ENCODE measurements at places on chromosomes 1 and 21. TPM values are rescaled to one million over a fixed set of nuclear protein-coding genes. Genes with fewer than 3 reads are reported as not detected.

OR2T27 gene
- not detected for total RNA-seq

DNA sequence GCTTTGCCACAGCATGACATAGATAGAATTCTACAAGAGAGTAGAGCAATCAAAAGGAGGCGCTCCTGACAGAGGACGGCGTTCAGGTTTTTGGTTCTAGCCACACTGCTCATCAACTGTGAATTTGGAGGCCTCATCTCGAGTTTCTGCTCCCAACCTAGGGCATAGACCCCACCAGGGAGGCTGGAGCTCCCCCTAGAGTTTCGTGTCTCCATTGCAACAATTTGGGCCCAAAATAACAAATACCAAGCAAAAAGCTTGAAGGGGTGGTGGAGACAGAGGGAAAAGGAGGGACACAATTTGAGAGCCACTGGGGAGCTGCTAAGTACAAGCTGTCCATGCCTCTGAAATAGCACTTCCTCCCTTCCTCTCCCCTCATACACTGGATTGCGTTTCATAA lies 297.0 kb downstream of the GPATCH2 start:
- no peaks in the 10 kb centered on the region for H3K27me3 ChIP-seq
- H3K27ac ChIP-seq: no peak overlapping the region
- peaks cover 1% of the 10 kb centered on the region for H3K4me1 ChIP-seq
- H3K36me3 ChIP-seq: no peaks in the 10 kb centered on the region

- peaks cover 75% of the 10 kb centered on the region for H3K36me3 ChIP-seq
- DNase-seq: peak; percentile 24
- no peak overlapping the region for H3K4me3 ChIP-seq
- no peaks in the 10 kb centered on the region for H3K27me3 ChIP-seq
Observed at GRCh38 chr21:46253610-46254124, 25.1 kb upstream of the LSS start.

JAM2 gene
- total RNA-seq: 0.83 TPM

KCNN3 gene
- not detected for total RNA-seq

- DNase-seq: no peak
- H3K36me3 ChIP-seq: no peaks in the 10 kb centered on the region
- H3K27me3 ChIP-seq: peaks cover 19% of the 10 kb centered on the region
- peak overlapping the region; percentile 37 for H3K4me3 ChIP-seq
- H3K27ac ChIP-seq: no peak overlapping the region
Observed at GRCh38 chr1:226223786-226224244, 351 bp downstream of the MIXL1 start.

- H3K27ac ChIP-seq: no peak overlapping the region
- DNase-seq: no peak
- H3K4me1 ChIP-seq: no peaks in the 10 kb centered on the region
- no peak overlapping the region for H3K4me3 ChIP-seq
- H3K36me3 ChIP-seq: no peaks in the 10 kb centered on the region
Observed at GRCh38 chr1:101484689-101485338, 248.0 kb downstream of the S1PR1 start.

GRCh38 chr1:109849655-109850054 lies 61.0 kb upstream of the CSF1 start:
- no peak for DNase-seq
- no peak overlapping the region for H3K27ac ChIP-seq
- H3K36me3 ChIP-seq: no peaks in the 10 kb centered on the region
- no peak overlapping the region for H3K4me3 ChIP-seq

DNA sequence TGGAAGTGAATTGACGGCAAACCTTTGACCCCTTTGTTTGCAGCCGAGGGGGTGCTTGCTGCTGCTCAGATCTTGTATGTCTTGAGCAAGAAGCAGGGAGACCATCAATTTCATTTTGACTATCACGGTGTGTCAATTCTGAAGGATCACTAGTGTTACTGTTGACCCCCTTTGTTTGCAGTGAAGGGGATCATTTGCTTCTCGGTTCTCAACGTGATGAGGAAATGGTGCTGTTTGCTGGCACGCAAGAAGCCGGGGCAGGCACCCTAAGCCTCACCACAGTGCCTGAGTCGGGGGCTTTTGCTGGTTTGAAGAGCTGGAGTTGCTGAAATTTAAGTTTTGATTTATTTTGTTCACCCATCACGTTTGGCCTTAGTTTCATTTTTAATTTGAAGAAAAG lies 7.5 kb downstream of the RBM15 start:
- H3K36me3 ChIP-seq: peaks cover 14% of the 10 kb centered on the region
- H3K4me3 ChIP-seq: no peak overlapping the region
- H3K27ac ChIP-seq: peak overlapping the region; percentile 55
- no peaks in the 10 kb centered on the region for H3K27me3 ChIP-seq

DNA sequence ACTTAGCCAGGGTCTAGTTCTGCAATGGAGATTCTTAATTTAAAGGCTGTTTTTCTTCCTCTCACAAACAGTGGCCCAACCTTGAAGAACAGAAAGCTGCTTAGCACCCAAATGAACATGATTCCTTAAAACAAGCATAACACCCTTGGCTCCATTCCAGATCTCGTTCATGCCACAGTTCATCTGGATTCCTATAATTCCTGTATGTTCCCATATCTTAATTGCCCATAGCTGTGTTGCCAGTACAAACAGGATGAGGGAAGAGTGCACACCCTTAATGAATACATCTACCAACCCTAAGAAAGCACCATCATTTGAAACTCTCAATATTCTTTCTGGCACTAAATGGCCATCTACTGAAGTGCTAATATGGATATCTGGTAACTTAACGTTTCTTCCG lies 45.5 kb downstream of the TGFB2 start:
- H3K4me3 ChIP-seq: no peak overlapping the region
- peaks cover 2% of the 10 kb centered on the region for H3K4me1 ChIP-seq
- no peaks in the 10 kb centered on the region for H3K36me3 ChIP-seq
- H3K27ac ChIP-seq: no peak overlapping the region
- H3K27me3 ChIP-seq: no peaks in the 10 kb centered on the region

- no peak for DNase-seq
- H3K27me3 ChIP-seq: no peaks in the 10 kb centered on the region
- H3K36me3 ChIP-seq: no peaks in the 10 kb centered on the region
- no peak overlapping the region for H3K4me3 ChIP-seq
- no peak overlapping the region for H3K27ac ChIP-seq
Observed at GRCh38 chr1:55530749-55531478, 315.8 kb upstream of the USP24 start.

SIM2 gene
- total RNA-seq: 1.9 TPM

DNA sequence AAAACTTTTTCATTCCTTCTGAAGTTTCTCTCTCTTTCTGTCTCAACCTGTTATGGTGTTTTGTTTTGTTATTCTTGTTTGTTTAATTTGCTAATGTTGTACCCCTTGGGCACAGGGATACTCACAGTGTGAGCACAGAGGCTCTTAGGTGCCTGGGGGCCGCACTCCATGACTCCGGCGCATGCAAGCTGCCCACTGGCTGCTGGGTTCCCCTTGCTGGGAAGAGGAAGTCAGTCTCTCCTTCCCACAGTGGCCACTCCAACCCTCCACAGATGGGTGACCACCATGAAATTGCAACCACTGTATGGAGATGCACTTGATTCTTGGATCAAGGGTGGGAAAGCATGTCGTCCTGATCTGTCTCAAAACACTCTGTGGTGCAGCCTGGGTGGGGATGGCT lies 4.6 kb upstream of the CD1A start:
- H3K4me1 ChIP-seq: no peaks in the 10 kb centered on the region
- no peak for DNase-seq
- H3K27me3 ChIP-seq: no peaks in the 10 kb centered on the region
- H3K27ac ChIP-seq: no peak overlapping the region
- H3K36me3 ChIP-seq: no peaks in the 10 kb centered on the region

DNA sequence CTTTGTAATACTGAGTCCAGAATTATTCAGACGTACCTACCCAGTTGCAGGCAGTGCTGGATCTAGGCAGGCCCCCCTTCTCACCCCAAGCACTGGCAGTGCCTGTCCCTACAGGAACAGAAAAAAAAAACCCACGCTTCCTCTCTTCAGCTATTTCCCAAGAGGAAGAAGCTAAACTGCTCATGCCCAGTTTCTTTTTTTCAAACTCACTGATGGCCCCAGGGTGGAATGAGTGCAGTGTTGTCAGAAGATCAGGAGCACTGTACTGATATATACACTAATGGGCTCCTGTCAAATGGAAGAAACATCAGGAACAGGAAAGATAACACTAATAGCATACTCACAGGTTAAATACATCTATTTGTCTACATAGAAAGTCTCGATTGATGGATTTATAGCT lies 28.2 kb upstream of the DOCK7 start:
- H3K27ac ChIP-seq: no peak overlapping the region
- H3K27me3 ChIP-seq: no peaks in the 10 kb centered on the region
- H3K36me3 ChIP-seq: no peaks in the 10 kb centered on the region
- H3K4me1 ChIP-seq: no peaks in the 10 kb centered on the region
- no peak for DNase-seq
- no peak overlapping the region for H3K4me3 ChIP-seq

- no peaks in the 10 kb centered on the region for H3K27me3 ChIP-seq
- 0 out of 2 replicates have a peak, but pooled peaks cover 1% of the 10 kb centered on the region for H3K36me3 ChIP-seq
- H3K4me1 ChIP-seq: peaks cover 55% of the 10 kb centered on the region
- peak overlapping the region; percentile 68 for H3K27ac ChIP-seq
- no peak for DNase-seq
Observed at GRCh38 chr1:18942340-18942739, 14.1 kb downstream of the IFFO2 start.

NMNAT2 gene
- 0.56 TPM for total RNA-seq

NBPF4 gene
- total RNA-seq: not detected

C2CD4D gene
- not detected for total RNA-seq

SMYD3 gene
- total RNA-seq: 32.5 TPM

GRCh38 chr21:35711661-35712060 lies 348.7 kb downstream of the SETD4 start:
- H3K27ac ChIP-seq: no peak overlapping the region
- no peaks in the 10 kb centered on the region for H3K4me1 ChIP-seq
- no peaks in the 10 kb centered on the region for H3K36me3 ChIP-seq
- H3K27me3 ChIP-seq: peaks cover 29% of the 10 kb centered on the region

DNA sequence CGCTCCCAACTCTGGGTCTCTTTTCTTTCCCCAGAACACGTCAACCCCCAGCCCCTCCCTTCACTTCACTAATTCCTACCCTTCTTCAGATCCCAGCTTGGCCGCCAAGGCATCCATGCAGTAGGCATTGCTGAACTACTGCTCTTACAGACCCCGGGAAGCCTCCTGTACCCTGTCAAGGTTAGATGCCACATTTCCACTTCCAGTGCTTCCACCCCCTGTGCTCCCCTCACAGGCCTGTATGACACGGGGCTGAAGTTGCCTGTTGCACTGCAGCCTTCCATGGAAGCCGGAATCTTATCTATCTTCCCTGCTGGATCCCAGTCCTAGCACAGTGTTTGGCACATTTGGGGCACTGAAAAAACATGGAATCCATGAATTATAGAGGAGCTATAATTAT lies 99.0 kb upstream of the SOD1 start:
- H3K27me3 ChIP-seq: peaks cover 35% of the 10 kb centered on the region
- no peak overlapping the region for H3K27ac ChIP-seq
- no peak for DNase-seq
- no peaks in the 10 kb centered on the region for H3K4me1 ChIP-seq
- H3K36me3 ChIP-seq: no peaks in the 10 kb centered on the region

- H3K27ac ChIP-seq: no peak overlapping the region
- no peaks in the 10 kb centered on the region for H3K27me3 ChIP-seq
- no peaks in the 10 kb centered on the region for H3K36me3 ChIP-seq
- no peak overlapping the region for H3K4me3 ChIP-seq
Observed at GRCh38 chr1:218752126-218752525, 407.0 kb downstream of the TGFB2 start.

DNA sequence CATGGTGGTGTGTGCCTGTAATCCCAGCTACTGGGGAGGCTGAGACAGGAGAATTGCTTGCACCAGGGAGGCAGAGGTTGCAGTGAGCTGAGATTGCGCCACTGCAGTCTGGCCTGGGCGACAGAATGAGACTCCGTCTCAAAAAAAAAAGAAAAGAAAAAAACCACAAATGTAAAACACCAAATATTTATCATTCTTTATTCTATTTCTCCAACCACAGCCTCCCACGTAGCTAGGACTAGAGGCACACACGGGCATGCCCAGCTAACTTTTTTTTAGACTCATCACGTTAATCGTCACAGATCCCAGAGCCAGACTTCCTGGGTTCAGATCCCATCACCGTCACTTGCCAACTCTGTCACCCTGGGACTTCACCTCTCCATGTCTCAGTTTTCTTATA lies 13.5 kb downstream of the DNAJC16 start:
- peaks cover 6% of the 10 kb centered on the region for H3K4me1 ChIP-seq
- no peaks in the 10 kb centered on the region for H3K27me3 ChIP-seq
- no peak overlapping the region for H3K27ac ChIP-seq
- H3K36me3 ChIP-seq: peaks cover 38% of the 10 kb centered on the region

GRCh38 chr1:108034396-108034795 lies 69.4 kb upstream of the VAV3 start:
- no peak overlapping the region for H3K27ac ChIP-seq
- no peaks in the 10 kb centered on the region for H3K36me3 ChIP-seq
- no peaks in the 10 kb centered on the region for H3K27me3 ChIP-seq
- DNase-seq: no peak
- no peaks in the 10 kb centered on the region for H3K4me1 ChIP-seq

PTGER3 gene
- total RNA-seq: under 0.01 TPM

GRCh38 chr1:168136709-168137514 lies at the start of gene GPR161:
Gene GPR161, minus strand, starts transcription at chr1:168136930. Its CDS starts 32,080 bp downstream, at chr1:168104850.
- no peaks in the 10 kb centered on the region for H3K36me3 ChIP-seq
- H3K27ac ChIP-seq: peak within 1 kb of the TSS; percentile 76
- H3K27me3 ChIP-seq: 0 out of 2 replicates have a peak, but pooled peaks cover 2% of the 10 kb centered on the region
- H3K4me1 ChIP-seq: peaks cover 3% of the 10 kb centered on the region

- H3K36me3 ChIP-seq: peaks cover 2% of the 10 kb centered on the region
- DNase-seq: peak; percentile 12
- no peaks in the 10 kb centered on the region for H3K27me3 ChIP-seq
- H3K4me3 ChIP-seq: no peak overlapping the region
- H3K4me1 ChIP-seq: peaks cover 4% of the 10 kb centered on the region
Observed at GRCh38 chr1:21012937-21013336, 163.8 kb downstream of the EIF4G3 start.

SPATA45 gene
- not detected for total RNA-seq

GRCh38 chr1:71695084-71695483 lies 587.3 kb downstream of the NEGR1 start:
- no peaks in the 10 kb centered on the region for H3K36me3 ChIP-seq
- no peak for DNase-seq
- no peaks in the 10 kb centered on the region for H3K4me1 ChIP-seq
- H3K27me3 ChIP-seq: no peaks in the 10 kb centered on the region

DNA sequence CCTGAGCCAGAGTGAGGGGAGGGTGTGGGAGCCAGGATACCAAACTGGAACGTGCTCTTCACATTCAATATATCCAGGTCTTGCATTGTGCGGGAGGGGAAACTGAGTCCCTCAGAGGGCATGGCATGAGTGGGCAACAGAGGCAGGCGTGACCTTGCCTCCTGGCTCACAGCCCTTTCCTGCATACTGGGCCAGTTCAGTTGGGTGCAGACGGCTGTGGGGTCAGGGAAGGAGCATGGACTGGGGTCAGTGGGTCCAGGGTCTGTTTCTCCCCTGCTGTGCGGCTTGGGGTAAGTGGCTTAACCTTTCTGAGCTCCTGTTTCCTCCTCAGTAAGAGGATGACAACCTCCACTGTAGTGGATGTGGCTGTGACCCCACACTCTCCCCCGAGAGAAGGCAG lies 16.6 kb downstream of the SERINC2 start:
- H3K27ac ChIP-seq: no peak overlapping the region
- no peaks in the 10 kb centered on the region for H3K27me3 ChIP-seq
- H3K4me1 ChIP-seq: no peaks in the 10 kb centered on the region
- no peak overlapping the region for H3K4me3 ChIP-seq
- H3K36me3 ChIP-seq: peaks cover 44% of the 10 kb centered on the region

- no peak overlapping the region for H3K4me3 ChIP-seq
- no peaks in the 10 kb centered on the region for H3K27me3 ChIP-seq
- no peak for DNase-seq
- no peak overlapping the region for H3K27ac ChIP-seq
- no peaks in the 10 kb centered on the region for H3K4me1 ChIP-seq
- H3K36me3 ChIP-seq: no peaks in the 10 kb centered on the region
Observed at GRCh38 chr1:233086961-233087881, 136.8 kb downstream of the NTPCR start.
